ENCODE measurements at places on chromosomes 3 and 15.
A peak's percentile ranks its signal among the peaks of the same experiment; 100 is the strongest.

GRCh38 chr3:130085881-130086280, 4.2 kb downstream of the ALG1L2 start:
- no peak for DNase-seq

- no peak for DNase-seq
These were observed 27.4 kb downstream of the CLK3 start for GRCh38 chr15:74642734-74643664.

DNA sequence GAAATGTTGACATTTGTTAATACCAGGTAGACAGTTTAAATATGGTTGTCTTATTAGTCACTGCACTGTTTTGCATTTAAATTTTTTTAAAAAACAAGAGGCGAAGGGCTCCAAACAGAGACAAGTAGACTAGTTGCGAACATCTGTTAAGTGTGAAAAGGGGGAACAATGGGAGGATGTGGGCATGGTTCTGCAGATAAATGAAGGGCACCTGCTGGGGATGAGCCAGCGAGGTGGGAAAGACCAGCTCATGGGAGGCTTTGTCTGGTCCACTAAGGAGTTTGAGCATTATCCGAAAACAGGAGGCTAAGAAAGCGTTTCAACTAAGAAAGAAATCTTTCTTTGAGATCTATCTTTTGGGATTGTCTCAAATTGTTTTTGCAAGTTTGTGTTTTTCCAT, 72.7 kb downstream of the FBN1 start:
- no peak for DNase-seq

GRCh38 chr3:172106989-172107388, 67.6 kb downstream of the FNDC3B start:
- peak; percentile 58 for DNase-seq

DNA sequence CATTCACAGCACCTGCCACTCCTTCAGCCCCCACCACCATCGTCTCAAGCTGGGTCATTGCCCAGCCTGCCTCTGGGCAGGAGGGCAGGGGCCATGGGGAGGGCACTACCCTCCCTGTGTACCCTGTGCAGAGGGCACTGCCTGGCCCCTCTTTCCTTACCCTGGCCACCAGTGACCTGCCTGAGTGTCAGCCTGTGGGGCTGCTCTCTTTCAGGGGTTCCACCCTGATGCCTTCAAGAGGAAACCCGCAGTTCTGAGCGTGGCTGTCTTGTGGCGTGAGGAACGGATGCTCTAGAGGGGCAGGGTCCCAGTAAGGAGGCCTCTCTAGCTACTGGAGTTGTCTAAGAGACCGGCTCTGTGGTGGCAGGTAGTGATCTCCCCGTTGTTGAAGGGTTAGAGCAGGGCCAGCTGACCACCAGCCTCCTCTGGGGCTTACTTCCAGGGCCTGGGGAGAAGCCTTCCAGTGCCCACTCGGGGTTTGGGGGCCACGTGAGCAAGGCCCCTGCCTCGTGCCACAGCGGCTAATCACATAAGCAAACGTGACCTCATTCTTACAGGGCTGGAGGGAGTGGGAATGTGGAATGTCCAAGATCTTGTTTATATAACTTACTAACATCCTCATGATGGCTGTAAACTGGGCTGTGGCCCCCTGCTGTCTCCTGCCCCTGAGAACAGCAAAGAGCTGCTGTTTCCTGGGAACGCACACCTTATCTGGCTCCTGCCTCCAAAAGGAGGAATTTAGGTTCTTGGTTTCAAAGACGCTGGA, 31.4 kb upstream of the SEC13 start:
- DNase-seq = no peak

DNA sequence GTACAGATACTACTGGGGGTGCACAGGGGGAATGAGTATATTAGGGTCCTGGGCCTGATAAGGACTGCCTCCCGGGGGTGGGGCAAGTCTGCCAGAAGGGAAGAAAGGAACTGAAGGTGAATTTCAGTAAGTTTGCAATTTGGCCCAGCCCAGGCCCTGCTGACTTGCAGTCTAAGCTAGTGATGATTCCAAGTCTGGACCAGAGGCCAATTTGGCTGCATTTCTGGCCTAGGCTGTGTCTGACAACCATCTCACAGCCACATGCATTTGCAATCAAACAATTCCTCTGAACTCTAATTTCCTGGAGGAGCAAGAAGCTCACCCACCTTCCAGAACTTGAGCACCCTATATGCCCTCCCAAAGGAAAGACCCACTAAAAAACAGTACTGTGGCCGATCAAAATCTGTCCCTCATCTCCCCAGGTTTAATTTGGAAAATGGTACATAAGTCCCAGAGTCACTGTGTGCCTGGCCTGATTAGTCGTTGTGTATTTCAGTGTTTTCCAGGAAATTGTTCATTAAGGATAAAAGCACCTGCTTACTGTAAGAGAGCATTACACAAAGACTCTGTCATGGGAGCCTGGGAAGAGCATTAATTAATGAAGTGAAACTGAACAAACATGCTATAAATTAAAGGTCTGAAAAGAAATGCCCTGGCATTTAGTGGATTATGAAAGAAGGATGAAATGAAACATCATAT, 114.5 kb downstream of the MEGF11 start:
- DNase-seq = no peak

Measured in stimulated activated CD8-positive, alpha-beta memory T cell treated with anti-CD3 and anti-CD28 coated beads, Interleukin-4, amount 100 ng/mL, for 24 hours (primary cell).